ENCODE measurements at places on chromosomes 7 and 10.

GRCh38 chr7:141312828-141313521 lies 238.2 kb upstream of the AGK start:
- no peak for DNase-seq
- H3K27ac ChIP-seq = no peak overlapping the region
- H3K4me1 ChIP-seq = no peaks in the 10 kb centered on the region
- no peaks in the 10 kb centered on the region for H3K27me3 ChIP-seq

- H3K4me3 ChIP-seq = peak overlapping the region; percentile 35
- peaks cover 8% of the 10 kb centered on the region for H3K4me1 ChIP-seq
- no peak for DNase-seq
- no peaks in the 10 kb centered on the region for H3K27me3 ChIP-seq
- H3K36me3 ChIP-seq = no peaks in the 10 kb centered on the region
These were observed 161.2 kb downstream of the TAX1BP1 start for GRCh38 chr7:27901028-27901760.

DNA sequence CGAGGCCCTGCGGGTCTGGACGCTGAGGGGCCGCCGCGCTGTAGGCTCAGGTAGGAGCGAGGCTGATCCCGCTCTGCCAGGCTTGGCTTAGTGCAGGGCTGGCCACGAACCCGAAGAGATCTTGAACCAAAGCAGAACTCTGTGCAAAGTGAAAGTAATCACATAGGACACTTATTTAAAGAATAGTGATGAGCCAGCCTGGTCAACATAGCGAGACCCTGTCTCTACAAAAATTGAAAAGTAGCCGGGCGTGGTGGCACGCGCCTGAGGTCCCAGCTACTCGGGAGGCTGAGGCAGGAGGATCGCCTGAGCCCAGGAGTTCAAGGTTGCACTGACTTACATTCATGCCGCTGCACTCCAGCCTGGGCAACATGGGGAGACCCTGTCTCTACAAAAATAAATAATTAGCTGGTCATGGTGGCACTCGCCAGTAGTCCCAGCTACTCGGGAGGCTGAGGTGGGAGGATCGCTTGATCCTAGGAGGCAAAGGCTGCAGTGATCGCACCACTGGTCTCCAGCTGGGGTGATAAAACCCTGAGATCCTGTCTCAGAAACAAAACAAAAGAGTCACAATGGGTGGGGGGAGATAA lies 541 bp downstream of the ZSCAN25 start:
- H3K4me1 ChIP-seq = no peaks in the 10 kb centered on the region
- peak overlapping the region; percentile 94 for H3K4me3 ChIP-seq
- H3K36me3 ChIP-seq = peaks cover 29% of the 10 kb centered on the region
- peak overlapping the region; percentile 88 for H3K27ac ChIP-seq
- DNase-seq = no peak
- no peaks in the 10 kb centered on the region for H3K27me3 ChIP-seq

- DNase-seq = no peak
- H3K27ac ChIP-seq = peak overlapping the region; percentile 61
- no peak overlapping the region for H3K4me3 ChIP-seq
- no peaks in the 10 kb centered on the region for H3K27me3 ChIP-seq
- H3K4me1 ChIP-seq = peaks cover 55% of the 10 kb centered on the region
- H3K36me3 ChIP-seq = no peaks in the 10 kb centered on the region
These were observed 103.9 kb downstream of the PLCE1 start for GRCh38 chr10:94097656-94098055.

DNA sequence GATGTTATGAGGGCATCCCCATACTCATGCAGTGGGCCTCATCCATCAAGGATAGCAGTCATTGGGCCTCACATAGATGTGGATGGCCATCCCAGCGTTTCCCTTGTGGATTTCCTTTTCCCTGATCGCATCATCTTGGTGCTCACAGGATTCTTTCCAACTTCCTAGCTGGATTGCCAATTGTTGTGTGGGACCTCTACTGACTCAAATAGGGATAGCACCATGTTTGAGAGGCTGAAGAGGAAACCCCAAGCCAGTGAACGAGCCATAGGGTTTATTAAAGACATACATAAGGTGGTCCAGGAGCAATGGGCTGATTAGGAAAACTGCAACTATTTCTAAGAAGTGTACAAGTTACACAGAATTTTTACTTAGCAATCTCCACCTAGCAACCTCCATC lies 21.8 kb downstream of the ASZ1 start:
- DNase-seq = no peak
- H3K4me3 ChIP-seq = no peak overlapping the region
- H3K27me3 ChIP-seq = no peaks in the 10 kb centered on the region
- no peaks in the 10 kb centered on the region for H3K4me1 ChIP-seq
- no peaks in the 10 kb centered on the region for H3K36me3 ChIP-seq
- no peak overlapping the region for H3K27ac ChIP-seq

GRCh38 chr10:34954142-34954541 lies 136.0 kb downstream of the CUL2 start:
- H3K4me1 ChIP-seq = no peaks in the 10 kb centered on the region
- H3K4me3 ChIP-seq = no peak overlapping the region
- no peak for DNase-seq
- no peak overlapping the region for H3K27ac ChIP-seq

DNA sequence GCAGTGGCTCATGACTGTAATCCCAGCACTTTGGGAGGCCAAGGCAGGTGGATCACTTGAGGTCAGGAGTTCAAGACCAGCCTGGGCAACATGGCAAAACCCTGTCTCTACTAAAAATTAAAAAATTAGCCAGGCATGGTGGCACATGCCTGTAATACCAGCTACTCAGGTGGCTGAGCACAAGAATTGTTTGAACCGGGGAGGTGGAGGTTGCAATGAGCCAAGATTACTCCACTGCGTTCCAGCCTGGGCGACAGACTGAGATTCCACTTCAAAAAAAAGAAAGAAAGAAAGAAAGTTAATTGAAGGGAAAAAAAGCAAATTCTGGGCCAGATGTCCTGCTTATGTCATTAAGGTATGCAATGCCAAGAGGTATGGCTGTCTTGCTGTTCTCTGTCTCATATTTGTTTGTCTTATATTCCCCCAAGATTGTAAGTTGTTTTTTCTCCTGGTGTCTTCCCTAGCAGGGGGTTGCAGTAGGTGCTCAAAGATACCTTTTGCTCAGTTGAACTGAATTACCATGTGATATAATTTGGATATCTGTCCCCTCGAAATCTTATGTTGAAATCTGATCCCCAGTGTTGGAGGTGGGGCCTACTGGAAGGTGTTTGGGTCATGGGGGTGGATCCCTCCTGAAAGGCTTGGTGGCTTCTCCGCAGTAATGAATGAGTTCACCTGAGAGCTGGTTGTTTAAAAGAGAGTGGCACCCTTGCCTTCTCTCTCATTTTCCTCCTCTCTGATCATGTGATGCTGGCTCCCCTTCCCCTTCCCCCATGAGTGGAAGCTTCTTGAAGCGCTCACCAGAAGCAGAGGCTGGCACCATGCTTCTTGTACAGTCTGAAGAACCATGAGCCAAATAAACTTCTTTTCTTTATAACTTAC lies 60.9 kb downstream of the MYOF start:
- no peaks in the 10 kb centered on the region for H3K27me3 ChIP-seq
- H3K4me1 ChIP-seq = peaks cover 18% of the 10 kb centered on the region
- DNase-seq = peak; percentile 43
- H3K27ac ChIP-seq = peak overlapping the region; percentile 82
- no peak overlapping the region for H3K4me3 ChIP-seq
- peaks cover 25% of the 10 kb centered on the region for H3K36me3 ChIP-seq

All from ascending aorta (tissue), 2 donors.